ENCODE measurements at places on chromosomes 5 and 9.

- DNase-seq, result no peak
These were observed 37.2 kb downstream of the PLAC8L1 start for GRCh38 chr5:146068206-146068605.

DNA sequence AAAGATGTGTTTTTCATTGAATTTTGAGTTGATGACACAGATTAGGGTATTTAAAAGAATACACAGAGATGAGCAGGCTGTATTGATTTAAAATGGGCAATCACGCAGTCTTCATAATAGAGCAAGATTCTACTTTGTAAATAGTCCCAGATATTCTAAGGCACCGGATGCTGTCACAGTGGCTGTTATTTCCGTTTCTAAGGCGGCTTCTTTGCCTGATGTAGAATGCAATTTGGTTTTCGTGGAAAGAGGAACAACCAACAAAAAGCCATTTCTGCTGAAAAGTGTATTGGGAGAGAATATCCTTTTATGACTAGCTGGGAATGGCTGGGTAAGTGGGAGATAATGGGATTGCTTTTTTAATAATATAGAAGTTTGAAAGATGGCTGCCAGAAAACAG, 17.5 kb downstream of the PRKACG start:
- no peak for DNase-seq

- no peak for DNase-seq
These were observed 160.6 kb downstream of the ZDHHC21 start for GRCh38 chr9:14532456-14533115.

DNA sequence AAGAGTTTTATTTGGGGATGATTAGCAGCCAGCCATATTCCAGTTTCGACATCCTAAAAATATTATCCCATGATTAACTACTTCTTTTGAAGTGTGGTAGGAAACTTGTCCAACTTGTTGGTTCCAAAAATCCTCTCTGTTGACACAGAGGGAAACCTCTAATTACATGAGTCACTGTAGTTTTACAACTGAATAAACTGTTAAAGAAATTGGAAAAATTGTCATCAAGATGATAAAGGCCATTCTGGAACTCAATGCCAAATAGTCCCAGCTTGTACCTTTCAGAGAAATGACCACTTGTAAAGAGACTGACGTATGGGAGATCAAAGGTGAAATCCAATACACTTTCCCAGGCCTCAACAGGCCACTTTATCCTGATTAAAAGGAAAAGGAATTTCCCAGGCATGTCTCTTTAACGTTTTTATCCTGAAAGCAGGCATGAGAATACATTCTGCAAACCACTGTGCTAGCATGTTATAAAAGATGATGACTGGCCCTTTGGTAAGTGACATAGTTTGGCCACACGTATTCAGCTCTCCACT, 261.6 kb downstream of the GLIS3 start:
- no peak for DNase-seq

DNA sequence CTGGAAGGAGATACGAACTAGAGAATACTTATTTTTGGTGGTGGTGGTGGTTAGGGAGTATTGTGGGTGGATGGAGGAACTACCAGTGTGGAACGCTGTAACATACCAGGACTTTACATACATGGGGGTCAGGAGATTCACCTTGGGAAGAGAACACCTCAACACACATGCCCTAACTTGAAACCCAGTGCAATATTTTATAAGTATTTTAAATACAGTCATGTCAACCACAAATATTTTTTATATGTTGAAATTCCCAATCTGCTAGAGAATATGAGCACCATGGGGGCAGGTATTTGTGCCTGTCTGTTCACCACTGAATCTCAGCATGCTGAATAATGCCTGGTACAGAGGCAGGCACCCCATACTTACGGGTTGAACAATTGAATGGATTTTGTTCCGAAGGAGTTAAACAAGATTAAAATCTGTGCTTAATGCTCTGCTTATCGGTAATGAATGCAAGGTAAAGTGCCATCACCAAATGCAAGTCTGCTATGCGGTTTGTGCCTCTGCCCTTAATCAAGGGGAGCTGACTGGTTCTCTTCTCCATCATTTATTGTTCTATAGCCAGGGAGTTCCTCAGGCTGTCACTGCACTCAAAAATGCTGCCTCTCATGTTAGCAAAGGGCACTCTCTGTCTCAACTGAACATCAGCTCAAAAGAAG, 65.3 kb downstream of the RASEF start:
- DNase-seq, result no peak

GRCh38 chr9:135830496-135830895, 76.8 kb downstream of the CAMSAP1 start:
- no peak for DNase-seq

- DNase-seq, result no peak
These were observed 56.6 kb downstream of the KCNN2 start for GRCh38 chr5:114418176-114419066.

- no peak for DNase-seq
These were observed 162.0 kb upstream of the EFNA5 start for GRCh38 chr5:107832746-107833145.

DNA sequence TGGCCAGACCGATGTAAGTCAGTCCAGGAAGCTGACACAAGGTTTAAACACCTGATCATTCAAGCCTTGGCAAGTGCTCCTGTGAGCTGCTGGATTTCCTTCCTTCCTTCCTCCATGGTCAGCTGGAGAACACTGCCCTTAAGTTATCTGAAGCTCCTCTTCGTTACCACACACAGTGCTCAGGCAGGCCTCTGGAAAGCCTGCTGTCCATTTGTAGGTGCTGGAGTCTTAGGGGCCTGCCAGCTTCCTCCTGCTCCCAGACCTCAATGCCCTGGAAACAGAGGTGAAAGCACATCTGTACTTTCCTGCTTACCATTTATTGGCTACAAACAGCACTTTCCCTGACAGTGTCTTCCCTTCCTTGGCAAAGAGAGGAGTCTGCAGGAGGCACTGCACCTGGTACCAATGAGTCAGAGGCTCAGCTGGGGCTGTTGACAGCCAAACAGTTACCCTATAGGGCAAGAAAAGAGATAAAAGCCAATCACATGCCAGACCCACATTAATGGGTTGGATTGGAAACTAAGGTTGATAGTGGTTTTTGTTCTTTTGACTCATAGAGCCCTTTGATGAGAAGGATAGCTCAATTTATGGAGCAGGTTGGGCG, 72.6 kb upstream of the PUM3 start:
- DNase-seq, result no peak

GRCh38 chr9:974031-974995, 2.1 kb upstream of the DMRT3 start:
- no peak for DNase-seq

GRCh38 chr9:109923806-109924205, 143.8 kb downstream of the PALM2AKAP2 start:
- no peak for DNase-seq

- DNase-seq, result no peak
These were observed 101.6 kb downstream of the CRB2 start for GRCh38 chr9:123457583-123457982.

- no peak for DNase-seq
These were observed 452.8 kb downstream of the ENC1 start for GRCh38 chr5:74187757-74188156.

DNA sequence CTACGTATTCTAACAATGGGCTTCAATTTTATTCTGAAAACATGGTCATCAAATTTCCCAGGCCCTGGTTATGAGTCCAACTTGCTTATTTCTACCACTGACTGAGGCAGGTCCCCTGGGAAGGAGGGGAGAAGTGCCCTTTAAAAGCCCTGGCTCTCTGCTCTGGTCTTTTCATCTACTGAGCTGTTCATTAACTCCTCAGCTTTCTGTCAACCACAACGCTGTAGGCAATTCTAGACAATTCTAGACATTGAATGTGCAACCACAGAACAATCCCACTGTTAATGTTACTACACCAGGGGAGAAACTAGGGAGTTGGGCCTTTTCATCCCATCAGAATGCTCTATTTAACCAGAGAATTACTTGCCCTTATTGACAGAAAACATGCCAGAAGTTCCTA, 10.0 kb downstream of the MOCS2 start:
- no peak for DNase-seq

DNA sequence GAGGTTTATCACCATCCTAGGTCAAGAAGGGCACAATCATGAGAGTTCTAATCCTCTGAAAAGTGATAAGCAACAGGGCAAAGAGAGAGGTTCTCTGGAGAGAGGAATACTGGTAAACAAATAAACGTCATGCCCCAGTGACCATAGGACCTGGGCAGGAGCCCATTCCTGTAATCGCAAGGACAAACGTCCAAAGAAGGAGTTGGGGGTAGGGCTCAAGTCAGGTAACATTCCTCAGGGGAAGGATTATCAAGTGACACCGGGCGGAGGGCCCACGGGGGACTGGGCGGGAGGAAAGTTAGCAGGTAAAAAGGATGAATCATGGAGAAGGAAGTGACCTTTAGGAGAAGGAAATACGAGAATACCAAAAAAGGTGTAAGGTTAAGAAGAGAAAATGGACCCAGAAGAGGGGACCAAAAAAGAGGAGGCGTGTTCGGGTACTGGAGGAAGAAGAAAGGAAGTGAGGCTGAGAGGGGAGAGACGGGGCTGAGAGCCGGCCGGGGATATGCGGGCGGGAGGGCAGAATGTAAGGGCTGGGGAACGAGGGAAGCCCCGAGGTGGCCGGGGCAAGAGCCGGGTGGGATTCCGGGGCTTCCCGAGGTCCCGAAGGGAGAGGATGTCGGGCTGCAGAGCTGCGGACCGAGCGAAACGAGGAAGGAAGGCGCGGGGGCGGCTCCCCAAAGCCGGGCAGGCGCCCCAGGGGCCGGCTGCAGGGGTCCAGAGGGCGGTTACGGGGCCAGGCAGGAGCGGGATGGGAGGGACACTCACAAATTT, 583 bp downstream of the DIAPH1 start:
- DNase-seq, result no peak

DNA sequence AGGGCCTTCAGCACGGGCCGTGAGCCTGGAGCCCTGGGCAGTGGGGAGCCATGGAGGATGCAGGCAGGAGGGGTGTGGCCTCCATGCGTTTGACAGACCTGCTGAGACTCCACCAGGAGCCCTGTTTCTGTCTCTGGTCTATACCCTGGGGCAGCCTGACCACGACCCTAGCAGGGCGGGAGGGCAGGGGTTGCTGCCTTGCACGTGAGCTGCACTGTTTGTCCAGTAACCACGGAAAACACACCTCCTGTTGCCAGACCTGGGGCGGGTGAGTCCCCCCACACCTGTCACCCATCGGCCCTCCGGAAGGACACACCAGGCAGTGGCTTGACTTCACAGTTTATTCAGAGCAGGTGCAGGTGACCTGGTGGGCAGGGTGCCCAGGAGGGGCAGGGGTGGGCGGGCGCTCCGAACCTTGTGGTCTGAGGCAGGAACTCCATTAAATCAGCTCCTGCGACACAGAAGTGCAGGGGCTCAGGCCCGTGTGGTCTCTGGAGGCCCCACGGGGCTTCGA, 3.9 kb downstream of the LCN8 start:
- DNase-seq, result no peak

GRCh38 chr5:138900281-138900965, 25.3 kb upstream of the LRRTM2 start:
- DNase-seq, result no peak

GRCh38 chr5:148849461-148849860, 23.1 kb downstream of the ADRB2 start:
- no peak for DNase-seq

DNA sequence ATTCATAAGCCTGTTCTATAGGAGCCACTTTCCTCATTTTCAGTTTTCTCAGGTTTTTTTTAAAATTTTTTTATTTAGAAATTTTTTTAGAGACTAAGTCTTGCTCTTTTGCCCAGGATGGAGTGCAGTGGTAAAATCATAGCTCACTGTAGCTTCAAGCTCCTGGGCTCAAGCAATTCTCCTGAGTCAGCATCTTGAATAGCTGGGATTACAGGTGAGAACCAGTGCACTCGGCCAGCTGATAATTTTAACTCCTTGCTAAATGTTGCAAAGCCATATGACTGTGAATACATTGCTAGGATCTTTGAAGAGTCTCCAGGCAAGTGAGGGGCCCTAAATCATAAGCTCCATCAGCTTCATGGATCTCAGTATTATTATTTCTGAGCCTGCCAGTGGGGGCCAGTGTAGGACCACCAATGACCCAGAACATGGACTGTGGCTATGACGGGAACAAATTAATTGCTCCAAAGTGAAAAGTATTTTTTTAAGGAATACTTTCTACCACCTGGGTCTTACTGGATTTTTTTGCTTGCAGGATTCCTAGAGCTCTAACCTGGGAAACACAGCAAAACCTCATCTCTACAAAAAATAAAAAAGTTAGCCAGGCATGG, 5.7 kb upstream of the GAPVD1 start:
- no peak for DNase-seq

DNA sequence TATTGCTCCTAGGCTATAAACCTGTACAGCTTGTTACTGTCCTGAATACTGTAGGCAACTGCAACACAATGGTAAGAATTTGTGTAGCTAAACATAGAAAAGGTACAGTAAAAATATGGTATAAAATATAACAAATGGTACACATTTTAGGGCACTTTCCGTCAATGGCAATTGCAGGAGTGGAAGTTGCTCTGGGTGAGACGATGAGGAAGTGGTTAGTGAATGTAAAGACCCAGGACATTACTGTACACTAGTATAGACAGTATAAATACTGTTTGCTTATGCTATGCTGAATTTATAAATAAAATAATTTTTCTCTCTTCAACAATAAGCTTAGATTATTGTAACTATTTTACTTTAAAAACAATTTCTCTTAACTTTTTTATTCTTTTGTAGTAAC, 15.6 kb upstream of the ADRB2 start:
- DNase-seq, result no peak

DNA sequence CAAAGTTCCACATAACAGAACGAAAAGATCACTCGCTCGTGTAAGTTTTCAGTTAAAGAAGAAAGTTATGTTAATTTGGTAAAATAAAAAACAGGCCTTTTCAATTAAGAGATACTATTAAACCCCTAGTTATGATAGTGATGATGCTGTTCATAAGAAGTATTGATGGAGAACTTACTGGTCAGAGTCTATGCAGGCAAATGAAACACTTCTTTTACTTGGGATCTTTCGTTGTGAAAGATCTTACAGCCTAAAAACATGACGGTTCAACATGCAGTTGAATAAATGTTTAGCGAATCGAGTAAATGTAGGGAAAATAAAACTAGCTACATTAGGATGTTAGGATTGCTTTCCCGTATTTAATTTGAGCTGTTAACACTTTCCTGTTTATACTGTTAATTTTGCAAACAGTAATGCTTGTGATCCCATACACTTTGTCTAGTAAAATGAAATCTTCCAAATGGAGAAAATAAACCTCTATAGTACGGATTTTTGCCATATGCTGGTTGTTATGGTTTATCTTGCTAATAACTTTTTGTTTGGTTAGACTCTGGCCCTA, 2.0 kb downstream of the RHOBTB3 start:
- DNase-seq, result no peak

- DNase-seq, result no peak
These were observed 428.2 kb downstream of the ENC1 start for GRCh38 chr5:74212336-74212735.

- no peak for DNase-seq
These were observed 145.9 kb upstream of the CDH6 start for GRCh38 chr5:31047621-31048020.
